ENCODE measurements at places on chromosomes 3 and 15.
A peak's percentile ranks its signal among the peaks of the same experiment; 100 is the strongest.

DNA sequence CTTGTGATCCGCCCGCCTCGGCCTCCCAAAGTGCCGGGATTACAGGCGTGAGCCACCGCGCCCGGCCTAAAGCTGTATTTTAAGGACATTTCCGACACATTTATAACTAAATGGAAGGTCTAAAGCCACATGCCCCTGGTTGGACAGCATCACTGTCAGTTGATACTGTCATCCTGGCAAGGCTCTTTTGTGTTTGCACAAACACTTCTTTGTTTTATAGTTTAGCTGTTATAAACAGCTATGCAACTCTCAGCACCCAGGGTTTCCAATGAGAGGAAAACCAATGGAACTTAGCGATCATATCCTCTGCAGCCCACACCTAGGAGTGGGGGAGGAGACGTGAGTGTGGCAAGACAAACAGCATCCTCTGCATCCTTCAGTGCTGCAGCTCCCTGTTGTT lies 19.7 kb downstream of the NIPA1 start:
- peak; percentile 91 for DNase-seq

GRCh38 chr3:10249833-10250232 lies 1.6 kb downstream of the TATDN2 start:
- DNase-seq, result no peak

DNA sequence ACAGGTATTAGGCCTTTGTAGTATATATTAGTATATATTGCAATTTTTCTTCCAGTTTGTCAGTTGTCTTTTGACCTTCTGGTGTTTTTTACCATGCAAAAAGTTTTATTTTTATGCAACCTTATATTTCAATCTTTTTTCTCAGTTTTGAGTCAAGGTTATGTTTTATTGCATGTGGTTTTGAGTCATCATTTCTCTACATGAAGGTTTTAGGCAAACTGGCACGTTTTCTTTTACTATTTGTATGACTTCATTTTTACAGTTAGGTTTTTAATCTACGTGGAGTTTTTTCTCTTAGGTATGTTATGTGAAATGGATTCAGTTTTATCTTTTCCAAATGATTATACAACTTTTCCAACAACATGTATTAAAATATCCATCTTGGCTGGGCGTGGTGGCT lies 36.8 kb upstream of the TCAIM start:
- DNase-seq, result no peak

GRCh38 chr3:187713504-187713903 lies 11.1 kb upstream of the RTP2 start:
- no peak for DNase-seq

- no peak for DNase-seq
Observed at GRCh38 chr3:121155028-121155427, 247.0 kb downstream of the STXBP5L start.

- no peak for DNase-seq
Observed at GRCh38 chr3:13011573-13012220, 61.5 kb downstream of the IQSEC1 start.

GRCh38 chr3:62832553-62832952 lies 42.7 kb downstream of the CADPS start:
- DNase-seq, result no peak

GRCh38 chr3:64133987-64134386 lies 91.3 kb downstream of the PRICKLE2 start:
- no peak for DNase-seq

GRCh38 chr3:101868534-101869464 lies 19.5 kb downstream of the NFKBIZ start:
- DNase-seq, result no peak

DNA sequence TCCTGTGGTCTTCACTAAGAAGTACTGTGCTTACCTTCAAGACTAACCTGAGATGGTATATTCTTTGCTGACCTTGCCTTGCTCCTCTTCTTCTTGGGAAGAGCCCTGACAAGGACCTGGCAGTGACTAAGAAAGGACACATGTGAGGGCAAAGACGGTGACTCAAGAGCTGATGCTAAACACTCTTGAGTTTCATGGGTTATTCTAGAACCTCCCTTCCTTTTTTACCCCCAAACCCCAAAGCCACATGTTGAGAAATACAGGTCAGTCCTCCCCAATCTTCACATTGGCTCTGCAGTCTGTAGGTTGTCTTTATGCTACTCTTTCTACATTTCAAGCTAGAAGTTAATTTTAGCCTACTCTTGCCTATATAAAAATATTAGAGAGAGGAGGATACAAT lies 200.6 kb downstream of the SEMA6D start:
- DNase-seq, result no peak

- no peak for DNase-seq
Observed at GRCh38 chr3:4680227-4680691, 187.1 kb downstream of the ITPR1 start.

DNA sequence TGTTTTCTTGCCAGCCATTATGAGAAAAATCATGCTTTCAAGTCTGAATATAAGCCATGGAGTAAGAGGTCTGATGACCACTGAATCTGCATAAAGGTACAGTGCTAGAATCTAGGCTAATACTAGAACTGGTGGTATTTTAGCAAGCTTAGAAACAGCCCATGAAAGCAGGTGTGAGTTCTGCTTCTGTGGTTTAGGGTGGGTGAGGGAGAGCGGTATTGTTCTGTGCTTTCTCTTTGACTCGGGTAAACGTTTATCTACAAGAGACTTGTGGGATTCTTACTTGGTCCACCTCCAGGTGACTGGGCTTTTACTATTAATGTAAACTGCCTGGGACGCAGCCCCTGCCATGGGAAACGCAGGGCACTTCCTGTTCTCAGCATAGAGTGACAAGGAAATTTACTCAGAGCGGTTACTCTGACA lies 55.2 kb downstream of the PGPEP1L start:
- DNase-seq, result no peak

DNA sequence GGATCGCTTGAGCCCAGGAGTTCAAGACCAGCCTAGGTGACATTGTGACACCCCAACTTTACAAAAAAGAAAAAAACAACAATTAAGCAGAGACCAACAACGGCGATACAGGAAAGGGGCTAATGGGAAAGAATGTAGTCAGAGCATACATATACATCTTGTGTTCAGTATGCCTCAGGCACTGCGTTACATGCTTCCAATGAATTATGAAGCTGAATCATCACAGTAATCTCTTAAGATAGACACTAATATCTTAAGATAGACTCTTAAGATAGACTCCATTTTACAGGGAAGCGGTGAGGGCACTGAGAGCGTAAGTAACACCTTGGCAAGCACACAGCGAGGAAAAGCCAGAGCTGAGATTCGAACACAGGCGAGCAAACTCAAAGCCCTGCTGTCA lies 6.1 kb upstream of the LDHAL6B start:
- no peak for DNase-seq

DNA sequence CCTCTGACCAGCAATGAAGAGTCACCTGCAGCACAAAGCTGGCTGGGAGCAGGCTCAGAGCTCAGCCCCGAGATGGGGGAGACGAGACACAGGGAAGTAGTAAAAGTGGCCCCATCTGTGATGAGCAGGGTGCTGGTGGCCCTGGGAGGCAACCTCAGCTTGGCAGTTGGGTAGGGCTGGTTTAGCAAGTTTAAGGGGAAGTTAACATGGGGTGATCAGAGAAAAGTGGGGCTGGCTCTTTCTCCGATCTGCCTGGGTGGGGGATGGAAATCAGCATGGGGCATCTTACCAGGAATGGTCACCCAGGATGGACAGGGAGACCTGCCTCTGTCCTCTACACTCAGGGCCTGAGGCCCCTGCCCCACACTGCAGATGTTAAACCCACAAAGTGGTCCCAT lies 29.9 kb upstream of the SFMBT1 start:
- DNase-seq, result no peak
